ENCODE measurements at places on chromosomes 7 and 10. TPM values are rescaled to one million over a fixed set of nuclear protein-coding genes. Genes with fewer than 3 reads are reported as not detected.

Gene TRIM50
- not detected for total RNA-seq

Gene CHAT
- not detected for total RNA-seq

Gene NME8
- total RNA-seq, result not detected

Gene BRAT1
- 22.3 TPM for total RNA-seq

Gene MRPS16
- 45.4 TPM for total RNA-seq

Gene EPHB6
- 11.0 TPM for total RNA-seq

Gene CCL24
- not detected for total RNA-seq

Gene RAPGEF5
- 4.2 TPM for total RNA-seq

Gene OR2A12
- total RNA-seq, result not detected

Gene ALOX5
- not detected for total RNA-seq

Gene TMEM273
- not detected for total RNA-seq

Gene ITIH5
- 0.09 TPM for total RNA-seq

Gene C10orf88
- total RNA-seq, result 7.8 TPM

Gene ITGA8
- total RNA-seq, result 2.6 TPM

Gene CALML5
- not detected for total RNA-seq

Gene HYAL4
- total RNA-seq, result not detected
